ENCODE measurements at places on chromosomes 1 and 21. TPM values are rescaled to one million over a fixed set of nuclear protein-coding genes. Genes with fewer than 3 reads are reported as not detected.

The OR2T2 gene
- not detected for total RNA-seq

The DEPDC1 gene
- total RNA-seq, result 2.3 TPM

The ESRRG gene
- total RNA-seq, result not detected

The EPHB2 gene
- 20.7 TPM for total RNA-seq

The CFAP141 gene
- total RNA-seq, result not detected

The ZFP69B gene
- total RNA-seq, result 1.2 TPM

The NBPF20 gene
- total RNA-seq, result 2.0 TPM

The DMRTA2 gene
- total RNA-seq, result 0.09 TPM

The PRRX1 gene
- total RNA-seq, result 32.9 TPM

The LAPTM5 gene
- total RNA-seq, result 0.09 TPM

The TDRD5 gene
- not detected for total RNA-seq

The LAX1 gene
- total RNA-seq, result not detected

The CASQ2 gene
- under 0.01 TPM for total RNA-seq

The HP1BP3 gene
- total RNA-seq, result 199 TPM

The LCE2B gene
- not detected for total RNA-seq

The PADI3 gene
- total RNA-seq, result not detected

The PTGFRN gene
- total RNA-seq, result 58.6 TPM

The APP gene
- total RNA-seq, result 492 TPM

The ATP1A4 gene
- not detected for total RNA-seq

The NOL9 gene
- total RNA-seq, result 20.9 TPM

The VHLL gene
- total RNA-seq, result 0.28 TPM

The PLA2G2C gene
- total RNA-seq, result not detected

The PYCR2 gene
- 30.4 TPM for total RNA-seq

The ADGRB2 gene
- 7.0 TPM for total RNA-seq

The TNFRSF1B gene
- 7.1 TPM for total RNA-seq

The SHC1 gene
- total RNA-seq, result 202 TPM

The RNF186 gene
- total RNA-seq, result not detected

The FMN2 gene
- 3.2 TPM for total RNA-seq

The CYYR1 gene
- not detected for total RNA-seq

The KIF14 gene
- 1.2 TPM for total RNA-seq

The NUP210L gene
- 0.18 TPM for total RNA-seq

The SPAG17 gene
- under 0.01 TPM for total RNA-seq

The HLCS gene
- 29.4 TPM for total RNA-seq

The PRKAA2 gene
- 2.2 TPM for total RNA-seq

The SLC26A9 gene
- not detected for total RNA-seq

The C8A gene
- not detected for total RNA-seq

The TADA1 gene
- 8.4 TPM for total RNA-seq

The C1QTNF12 gene
- 0.83 TPM for total RNA-seq

The BACH1 gene
- 82.4 TPM for total RNA-seq

The GREM2 gene
- total RNA-seq, result 7.8 TPM

The ERO1B gene
- 3.5 TPM for total RNA-seq

The WLS gene
- total RNA-seq, result 109 TPM

The CYP4A22 gene
- total RNA-seq, result not detected

The SELE gene
- not detected for total RNA-seq

The HCRTR1 gene
- not detected for total RNA-seq

The PCP4 gene
- total RNA-seq, result not detected

The MLLT11 gene
- 3.1 TPM for total RNA-seq

The WASF2 gene
- total RNA-seq, result 10.0 TPM

The ADORA1 gene
- total RNA-seq, result 16.5 TPM

The C8B gene
- not detected for total RNA-seq
